NCI-H146 (cell line): ENCODE measurements at places on chromosomes 2 and 18.

GRCh38 chr2:164910101-164910899 is 45.0 kb downstream of the SLC38A11 start:
- peak; percentile 49 for DNase-seq

- no peak for DNase-seq
These were observed 2.9 kb downstream of the RNF144A start for GRCh38 chr2:6919901-6920742.

DNA sequence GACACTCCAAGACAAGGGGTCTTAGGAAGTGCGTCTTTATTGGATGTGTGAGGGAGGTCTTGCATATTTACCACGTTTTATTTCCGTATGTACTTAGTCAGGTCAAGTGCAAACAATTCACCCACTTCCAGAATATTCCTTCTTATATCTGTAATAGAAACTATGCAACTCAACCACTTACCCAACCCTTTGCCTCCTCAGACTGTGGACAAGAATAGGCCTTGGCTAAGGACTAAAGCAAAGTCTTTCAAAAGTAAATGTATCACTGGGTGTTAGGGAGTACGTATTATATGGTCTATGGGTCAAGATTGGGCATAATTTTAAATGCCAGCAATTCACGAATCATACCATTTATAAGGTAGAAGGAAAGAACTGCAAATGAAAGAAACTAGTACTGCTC is 484.8 kb downstream of the MBD2 start:
- DNase-seq, result no peak

DNA sequence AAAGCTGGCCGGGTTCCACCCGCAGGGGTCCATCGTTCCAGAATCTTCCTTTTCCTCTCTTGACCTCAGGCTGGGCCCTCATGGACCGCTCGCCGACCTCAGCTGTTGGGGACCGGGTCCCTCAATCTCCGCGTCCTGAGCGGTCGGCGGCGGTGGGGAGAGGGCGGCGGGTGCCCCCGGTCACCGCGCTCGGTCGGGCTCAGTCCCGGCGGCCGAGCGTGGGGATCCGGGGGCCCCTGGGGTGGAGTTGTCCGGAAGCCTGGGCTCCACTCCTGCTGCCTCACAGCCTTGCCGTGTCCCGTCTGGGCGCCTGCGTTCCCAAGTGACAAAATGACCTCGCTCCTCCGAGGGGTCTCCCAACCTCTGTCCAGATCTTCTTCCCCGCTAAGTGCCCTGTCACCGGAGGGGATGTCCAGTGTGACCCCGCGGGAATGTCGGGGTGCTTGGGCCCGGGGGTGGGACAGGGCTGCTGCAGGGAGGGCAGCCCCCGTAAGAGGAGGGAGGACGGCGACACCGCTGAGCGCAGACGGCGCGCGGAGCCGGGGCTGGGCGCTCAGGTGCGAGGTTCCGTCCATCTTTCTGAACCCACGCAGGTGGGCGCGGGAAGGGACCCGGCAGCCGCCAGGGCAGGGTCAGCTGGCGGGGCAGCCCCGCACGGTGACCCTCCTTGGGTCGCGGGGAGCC is 16.0 kb upstream of the E2F6 start:
- DNase-seq, result no peak

DNA sequence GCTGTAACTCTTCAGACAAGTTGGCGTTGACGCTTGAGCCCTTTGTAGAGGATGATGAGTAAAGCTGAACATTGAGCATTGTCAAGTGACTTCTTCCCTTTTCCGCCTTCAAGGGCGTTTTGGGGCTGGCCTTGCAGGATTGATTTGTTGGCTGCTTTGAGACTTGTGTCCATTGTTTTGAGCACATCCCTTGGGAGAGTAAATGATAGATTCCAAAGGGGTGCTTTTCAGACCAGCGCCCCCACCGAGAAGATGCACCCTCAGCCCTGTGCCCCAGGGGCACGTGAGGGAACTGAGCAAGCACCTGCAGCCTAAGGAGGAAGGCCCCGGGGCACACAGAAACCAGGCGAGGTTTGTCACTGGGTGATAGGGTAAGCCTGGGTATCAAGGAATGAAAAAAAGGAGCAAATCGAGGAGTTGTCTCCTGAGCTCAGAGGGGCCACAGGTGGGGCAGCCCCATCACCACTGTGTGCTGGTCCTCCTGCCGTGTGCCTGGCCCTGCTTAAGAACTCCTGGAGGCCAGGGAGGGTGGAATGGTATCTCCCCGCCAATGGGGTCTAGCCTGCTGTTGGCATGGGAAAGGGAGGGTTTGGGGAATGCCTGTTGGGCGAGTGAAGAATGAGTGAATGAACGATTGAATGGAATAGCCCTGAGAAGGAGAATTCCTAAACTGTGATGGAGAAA is 64.0 kb downstream of the RAB31 start:
- DNase-seq, result no peak

DNA sequence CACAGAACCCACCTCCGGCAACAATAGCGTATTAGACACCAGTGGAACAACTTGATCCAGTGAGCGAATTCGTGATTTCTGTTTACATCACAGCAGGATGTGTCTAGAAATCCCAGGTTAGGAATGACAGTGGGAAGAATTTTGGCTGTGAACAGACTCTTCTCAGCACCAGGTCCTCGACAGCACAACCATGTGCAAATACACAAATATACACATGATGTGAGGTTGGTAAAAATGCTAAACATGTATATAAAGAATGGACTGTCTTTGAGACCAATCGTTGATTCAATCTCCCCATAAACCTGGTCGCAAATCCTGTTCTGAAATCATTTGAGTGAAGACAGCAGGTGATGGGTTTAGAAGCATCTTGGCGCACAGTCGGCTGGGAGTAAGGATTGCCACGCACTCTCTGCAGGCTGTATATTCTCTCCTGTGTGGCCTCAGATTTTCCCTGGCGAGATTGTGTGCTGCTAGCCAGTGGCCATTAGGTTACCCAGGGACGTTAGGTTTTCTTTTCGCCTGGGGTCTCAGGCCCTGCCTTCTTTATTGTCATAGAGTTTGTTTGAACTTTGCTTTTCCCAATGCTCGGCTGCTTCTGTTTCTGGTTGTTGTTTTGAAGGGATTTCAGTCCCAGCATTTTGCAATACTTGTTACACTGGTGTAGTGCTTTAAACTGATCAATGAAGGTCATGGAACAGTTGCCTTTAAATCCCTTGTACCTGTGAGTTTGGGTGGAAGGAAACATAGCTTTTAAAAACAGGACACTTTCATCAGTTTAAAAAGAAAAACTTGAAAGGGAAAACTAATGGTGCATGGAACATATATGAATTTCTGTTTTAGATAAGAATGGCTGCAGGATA is 147.3 kb downstream of the ALPK2 start:
- DNase-seq, result no peak

DNA sequence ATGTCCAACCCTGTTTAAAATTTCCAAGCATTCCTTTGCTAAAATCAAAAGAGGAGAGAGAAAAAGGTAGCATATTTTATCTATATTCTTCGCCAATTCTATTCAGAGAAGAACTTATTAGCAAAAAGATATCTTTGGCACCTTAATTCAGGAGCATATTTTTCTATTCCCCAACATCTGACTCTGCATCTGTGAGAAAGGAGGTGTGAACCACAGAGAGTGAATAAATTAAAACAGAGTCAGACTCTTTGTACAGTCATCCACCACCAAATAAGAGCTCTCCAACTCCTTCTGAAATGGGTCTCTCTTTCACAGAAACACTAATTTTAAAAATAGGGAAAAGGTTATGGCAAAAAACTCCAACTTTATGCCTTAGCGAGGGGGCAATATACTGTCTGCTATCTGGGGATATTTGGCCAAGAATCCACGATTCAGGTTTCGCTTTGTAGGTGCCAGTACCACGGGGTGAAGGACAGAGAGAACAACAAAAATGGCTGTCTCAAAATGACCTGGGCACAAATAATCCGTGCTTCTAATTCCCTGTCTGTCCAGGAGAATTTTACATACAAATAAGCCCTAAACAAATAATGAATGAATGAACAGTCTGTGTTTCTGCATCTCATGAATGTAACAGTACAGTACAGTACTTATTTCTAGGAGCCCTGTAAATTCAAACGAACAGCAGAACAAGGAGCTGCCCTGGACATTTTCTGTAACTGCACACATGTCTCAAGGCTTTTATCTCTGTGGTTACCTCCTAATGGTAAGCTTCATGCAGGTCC is 43.4 kb downstream of the EPB41L3 start:
- DNase-seq, result no peak

- DNase-seq, result no peak
These were observed 6.8 kb downstream of the PKP4 start for GRCh38 chr2:158463496-158464095.

- no peak for DNase-seq
These were observed 75.5 kb upstream of the ODC1 start for GRCh38 chr2:10523406-10524189.

- peak; percentile 0 for DNase-seq
These were observed 341.5 kb upstream of the TMEFF2 start for GRCh38 chr2:192535956-192536921.

- DNase-seq, result no peak
These were observed 122.7 kb upstream of the GLI2 start for GRCh38 chr2:120612931-120613330.

- peak; percentile 49 for DNase-seq
These were observed 213.9 kb downstream of the TFCP2L1 start for GRCh38 chr2:121071034-121071504.

DNA sequence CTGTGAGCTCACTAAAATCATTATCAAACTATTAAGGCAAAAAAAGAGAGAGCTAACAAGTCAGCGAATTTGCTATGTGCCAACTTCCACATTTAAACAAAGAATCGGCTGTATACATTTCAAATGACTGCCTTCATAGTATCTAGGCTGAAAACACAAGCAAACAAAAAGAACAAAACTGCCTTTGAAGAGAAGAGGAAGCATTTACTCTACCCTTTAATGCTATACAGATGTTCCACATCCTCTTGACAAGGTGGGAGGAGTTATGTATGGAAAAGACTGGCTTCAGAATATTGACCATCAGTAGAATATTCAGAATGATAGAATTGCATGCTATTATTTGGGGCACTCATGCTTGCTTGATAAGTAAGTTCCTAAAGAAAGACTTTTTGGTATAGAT is 741.7 kb downstream of the PLCL1 start:
- peak; percentile 11 for DNase-seq

DNA sequence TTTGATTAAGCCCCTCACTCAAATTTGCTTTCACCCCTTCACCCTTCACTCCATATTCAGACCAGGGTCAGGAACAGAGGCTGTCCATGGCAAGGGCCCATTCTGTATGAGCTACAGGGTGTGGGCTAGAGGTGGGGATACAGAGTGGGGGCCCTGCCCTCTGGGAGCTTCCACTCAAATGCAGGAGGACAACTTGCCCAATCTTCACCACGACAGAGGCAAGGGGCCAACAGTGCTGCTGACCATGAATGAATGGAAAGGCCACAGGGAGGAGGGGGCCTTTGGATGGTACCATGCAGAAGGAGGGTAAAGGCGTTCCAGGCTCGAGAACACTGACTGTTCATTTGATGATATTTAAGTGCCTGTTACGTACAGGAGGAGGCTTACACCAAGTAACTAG is 22.8 kb downstream of the ADRA2B start:
- no peak for DNase-seq

DNA sequence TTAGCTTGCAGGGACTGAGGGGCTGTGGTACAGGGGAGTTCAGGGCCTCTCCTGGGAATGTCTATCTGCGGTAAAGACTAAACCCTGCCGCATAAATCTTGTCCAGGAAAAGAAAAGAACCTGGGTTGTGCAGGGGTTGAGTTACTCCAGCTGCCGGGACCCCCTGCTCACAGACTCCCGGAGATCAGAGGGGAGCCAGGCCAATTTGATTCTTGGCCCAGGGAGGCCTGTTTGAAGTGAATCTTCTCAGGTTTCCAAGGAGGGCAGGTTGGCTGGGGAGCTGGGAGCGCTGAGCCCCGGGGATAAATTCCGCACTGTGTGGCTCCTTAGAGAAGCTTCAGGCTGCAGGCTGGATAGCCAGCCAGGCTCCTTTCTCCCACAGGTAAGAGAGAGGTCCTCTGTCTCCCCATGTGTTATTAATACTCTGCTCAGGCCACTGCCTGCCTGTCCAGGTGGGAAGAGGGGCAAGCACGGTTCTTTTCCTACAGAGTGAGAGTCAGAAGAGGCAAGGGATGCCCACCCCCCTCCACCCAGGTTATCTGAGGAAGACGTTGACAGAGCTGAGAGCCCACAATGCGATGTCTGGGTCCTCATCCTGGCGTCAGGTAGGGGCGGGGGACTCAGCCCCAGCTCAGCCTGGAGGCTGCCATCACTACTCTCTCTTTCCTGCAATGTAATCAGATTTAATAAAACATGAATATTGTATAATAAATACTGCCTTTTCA is 82.7 kb downstream of the LONRF2 start:
- no peak for DNase-seq

DNA sequence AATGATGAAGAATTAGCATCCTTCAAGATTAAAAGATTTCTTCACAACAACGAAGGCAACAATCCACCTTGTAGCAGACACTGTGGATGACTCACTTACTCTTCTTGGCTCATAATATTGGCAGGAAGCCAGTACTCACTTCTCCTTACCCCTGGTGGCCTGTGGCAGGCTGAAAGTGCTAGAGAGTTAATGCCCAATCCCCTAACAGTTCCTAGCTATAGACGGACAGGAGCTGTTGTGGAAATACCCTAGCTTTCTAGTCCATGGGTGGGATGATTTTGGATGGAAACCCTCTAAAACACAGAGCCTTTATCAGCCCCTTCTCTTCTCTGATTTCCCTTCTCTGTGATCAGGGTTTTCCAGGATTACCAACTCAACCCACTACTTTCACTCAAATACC is 128.6 kb upstream of the NYAP2 start:
- DNase-seq, result peak; percentile 42

GRCh38 chr18:74682141-74682990 is 84.7 kb downstream of the ZNF407 start:
- no peak for DNase-seq

DNA sequence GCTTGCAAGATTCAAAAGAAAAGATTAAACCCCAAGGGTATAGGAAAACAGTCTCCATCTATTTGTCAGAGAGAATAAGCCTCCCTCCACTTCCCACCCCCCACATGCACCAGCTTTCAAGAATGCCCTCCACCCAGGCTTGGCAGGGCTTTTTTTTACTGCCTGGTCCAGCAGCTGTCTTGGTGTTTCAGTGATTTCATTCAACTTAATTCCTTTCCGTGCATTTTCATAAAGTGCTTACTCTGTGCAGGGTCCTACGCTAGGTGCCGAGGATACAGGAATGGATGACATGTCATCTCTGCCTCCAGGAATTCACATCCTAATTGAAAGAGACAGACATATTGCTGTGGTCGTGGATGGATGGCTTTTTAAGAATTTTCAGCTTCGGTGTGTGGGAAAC is 117.9 kb downstream of the LRATD1 start:
- no peak for DNase-seq
